ENCODE measurements at places on chromosomes 5 and 9. TPM values are rescaled to one million over a fixed set of nuclear protein-coding genes. Genes with fewer than 3 reads are reported as not detected.

Gene ADAMTSL1
- 85.3 TPM for total RNA-seq

Gene SUSD3
- 2.4 TPM for total RNA-seq

Gene UNC5A
- 3.7 TPM for total RNA-seq

Gene JAK2
- total RNA-seq = 33.5 TPM

Gene PCDHA10
- 4.6 TPM for total RNA-seq

Gene ITGA2
- total RNA-seq = 26.3 TPM

Gene ASPN
- total RNA-seq = 81.0 TPM

Data from camera-type eye (tissue), 1 donor.